NCI-H1092 (cell line): ENCODE measurements at places on chromosomes 2 and 18.

- no peak for DNase-seq
These were observed 2.6 kb downstream of the SLC66A2 start for GRCh38 chr18:79948719-79949411.

GRCh38 chr18:50844960-50845359, 25.1 kb upstream of the MRO start:
- no peak for DNase-seq

- DNase-seq: no peak
These were observed 159.5 kb downstream of the RIF1 start for GRCh38 chr2:151569167-151569566.

GRCh38 chr18:24514439-24514838, 54.0 kb downstream of the HRH4 start:
- DNase-seq: no peak

DNA sequence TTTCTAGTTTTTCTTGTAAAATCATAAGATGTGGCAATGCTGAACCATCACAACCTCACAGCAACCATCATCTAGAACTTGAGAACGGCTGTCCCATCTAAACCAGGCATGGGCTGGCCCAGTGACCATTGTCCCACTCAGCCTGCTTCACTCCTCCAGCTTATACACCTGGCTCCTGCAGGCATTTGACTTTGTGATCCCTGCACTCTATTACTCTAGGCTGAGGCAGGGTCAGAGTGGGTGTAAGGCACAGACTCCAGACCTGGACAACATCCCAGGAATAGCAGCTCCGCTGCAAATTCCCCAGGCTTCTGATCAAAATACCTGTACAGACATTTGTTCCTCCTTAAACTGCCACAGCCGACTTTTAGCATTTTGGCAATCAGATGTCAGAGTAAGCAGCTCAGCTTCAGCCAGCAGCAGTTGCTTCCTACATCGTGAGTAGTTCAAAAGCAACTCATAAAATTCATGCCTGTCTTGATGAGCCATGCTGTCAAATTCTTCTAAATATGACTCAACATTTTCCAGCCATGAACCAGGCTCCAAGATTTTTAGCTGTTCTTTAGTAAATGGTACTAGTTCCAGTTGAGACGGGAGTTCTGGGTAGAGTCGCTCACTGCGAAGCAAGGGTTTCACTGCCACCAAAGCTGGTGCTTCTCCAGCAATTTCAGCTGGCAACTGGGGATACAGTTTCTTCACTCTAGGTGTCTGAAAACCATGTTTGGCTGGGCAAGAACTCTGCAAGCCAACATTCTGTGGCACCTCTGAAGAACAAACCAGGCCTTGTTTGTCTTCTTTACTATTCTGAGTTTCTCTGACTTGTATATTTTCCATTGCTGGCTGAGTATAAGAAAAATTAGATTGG, 12.8 kb downstream of the EPG5 start:
- no peak for DNase-seq

DNA sequence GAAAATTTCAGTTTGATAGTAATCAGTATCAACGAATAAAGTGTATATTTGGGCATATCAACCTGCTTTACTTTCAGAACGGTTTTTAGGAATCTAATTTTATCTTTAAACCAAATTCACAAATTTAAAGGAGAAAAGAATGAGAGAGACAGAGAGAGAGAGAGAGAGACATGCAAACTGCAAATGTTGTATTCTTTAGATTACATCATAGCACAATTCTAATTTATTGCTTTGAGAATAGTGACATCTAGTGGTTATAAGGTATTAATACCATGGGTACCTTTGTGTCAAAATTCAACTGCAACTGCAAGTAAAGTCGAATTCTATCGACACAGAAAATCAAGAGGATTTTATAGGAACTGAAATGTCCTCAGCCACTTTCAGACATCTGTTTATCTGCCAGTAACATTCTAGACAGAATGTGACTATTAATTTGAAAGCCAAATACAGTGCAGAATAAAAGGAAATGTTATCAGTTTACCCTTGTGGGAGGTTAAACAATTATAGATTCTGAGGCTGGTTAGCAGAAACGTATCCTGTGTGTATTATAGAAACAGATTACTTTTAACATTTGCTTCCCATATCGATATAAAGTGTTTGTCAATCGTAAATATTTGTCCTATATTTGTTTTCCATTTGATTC, 529.8 kb upstream of the VRK2 start:
- no peak for DNase-seq

DNA sequence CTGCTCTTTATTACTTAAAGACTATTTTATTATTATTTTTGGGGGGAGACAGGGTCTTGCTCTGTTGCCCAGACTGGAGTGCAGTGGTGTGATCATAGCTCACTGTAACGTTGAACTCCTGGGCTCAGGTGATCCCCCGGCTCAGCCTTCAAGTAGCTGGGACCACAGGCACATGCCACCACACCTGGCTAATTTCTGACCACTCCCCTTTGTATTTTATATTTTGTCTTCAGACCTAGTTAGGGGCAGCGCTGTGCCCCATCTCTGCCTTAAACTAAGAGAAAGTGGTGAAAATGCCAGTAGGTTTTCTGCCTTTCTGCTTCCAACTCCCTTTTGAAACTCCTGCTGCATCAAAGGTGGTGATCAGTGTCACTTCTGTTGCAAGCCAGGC, 82.5 kb downstream of the LPIN1 start:
- DNase-seq: no peak

GRCh38 chr18:9757827-9758621, 49.9 kb downstream of the RAB31 start:
- DNase-seq: no peak

- no peak for DNase-seq
These were observed 339.8 kb downstream of the DYSF start for GRCh38 chr2:71792926-71793761.

GRCh38 chr2:174062934-174063333, 97.8 kb upstream of the SP3 start:
- DNase-seq: no peak

GRCh38 chr2:239666053-239666854, 265.4 kb upstream of the HDAC4 start:
- DNase-seq: no peak

DNA sequence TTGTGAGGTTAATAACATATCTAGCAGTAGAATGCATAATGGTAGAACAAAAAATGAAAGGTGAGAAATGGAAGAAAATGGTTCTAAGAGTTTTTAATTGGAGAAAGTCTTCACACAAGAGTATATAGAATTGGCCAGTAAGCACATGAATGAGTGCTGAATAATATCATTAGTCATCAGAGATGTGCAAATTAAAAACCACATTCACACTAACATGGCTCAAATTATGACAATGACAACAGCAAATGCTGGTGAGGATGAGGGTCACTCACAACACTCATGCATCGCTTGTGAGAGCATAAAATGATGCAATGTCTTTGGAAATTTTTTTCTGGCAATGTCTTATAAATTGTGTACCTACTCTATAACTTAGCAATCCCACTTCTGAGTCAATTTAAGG, 1355.4 kb upstream of the ACVR2A start:
- no peak for DNase-seq

DNA sequence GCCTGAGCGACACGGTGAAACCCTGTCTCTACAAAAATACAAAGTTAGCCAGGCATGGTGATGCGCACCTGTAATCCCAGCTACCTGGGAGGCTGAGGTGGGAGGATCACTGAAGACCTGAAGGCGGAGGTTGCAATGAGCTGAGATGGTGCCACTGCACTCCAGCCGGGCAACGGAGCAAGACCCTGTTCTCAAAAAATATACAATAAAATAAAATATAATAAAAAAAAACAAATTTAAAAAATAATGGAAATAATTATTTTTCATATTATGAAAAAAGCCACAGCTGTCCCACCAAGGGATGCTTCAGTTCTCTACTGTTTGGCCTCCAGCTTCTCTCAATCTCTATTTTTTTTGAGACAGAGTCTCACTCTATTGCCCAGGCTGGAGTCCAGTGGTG, 10.4 kb downstream of the SLC19A3 start:
- DNase-seq: no peak

DNA sequence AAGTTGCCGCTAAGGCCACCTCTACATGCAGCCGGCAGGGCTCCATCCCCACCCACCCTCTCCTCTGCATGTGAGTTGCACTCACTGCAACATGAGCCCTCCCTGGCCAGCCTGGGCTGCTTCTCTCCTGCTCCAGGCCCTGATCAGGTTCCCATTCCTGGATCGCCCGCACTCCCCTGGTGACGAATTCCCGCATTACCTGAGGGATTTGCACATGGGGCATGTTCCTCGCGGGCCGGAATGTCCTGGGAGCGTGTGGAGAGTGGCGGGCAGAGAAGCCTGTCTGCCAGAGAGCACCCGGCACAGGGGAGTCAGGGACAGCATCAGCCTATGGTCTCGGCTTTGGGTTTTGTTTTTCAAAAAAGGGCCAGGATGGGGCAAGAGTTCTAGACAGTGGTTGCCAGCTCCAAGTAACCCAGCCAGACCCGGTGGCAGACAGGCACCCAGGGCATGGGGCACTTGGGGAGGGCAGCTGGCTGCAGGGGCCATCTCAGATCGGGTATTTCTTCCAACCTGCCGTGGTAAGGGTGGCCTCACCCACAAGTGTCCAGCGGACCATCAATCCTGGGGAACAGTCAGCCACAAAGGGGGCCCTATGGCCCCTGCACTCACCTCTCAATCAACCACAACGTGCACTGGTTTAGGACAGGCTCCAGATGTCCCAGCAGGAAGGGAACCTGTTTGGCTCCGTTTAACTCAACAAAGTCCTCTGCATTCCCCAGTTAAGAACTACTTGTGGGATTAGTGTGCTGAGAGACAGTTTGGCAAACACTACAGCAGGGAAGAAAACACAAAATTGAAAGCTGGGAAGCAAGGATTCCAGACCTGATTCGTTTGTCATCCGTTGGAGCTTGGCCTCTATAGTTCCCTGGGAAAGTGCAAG, 187.7 kb downstream of the SMAD7 start:
- no peak for DNase-seq

DNA sequence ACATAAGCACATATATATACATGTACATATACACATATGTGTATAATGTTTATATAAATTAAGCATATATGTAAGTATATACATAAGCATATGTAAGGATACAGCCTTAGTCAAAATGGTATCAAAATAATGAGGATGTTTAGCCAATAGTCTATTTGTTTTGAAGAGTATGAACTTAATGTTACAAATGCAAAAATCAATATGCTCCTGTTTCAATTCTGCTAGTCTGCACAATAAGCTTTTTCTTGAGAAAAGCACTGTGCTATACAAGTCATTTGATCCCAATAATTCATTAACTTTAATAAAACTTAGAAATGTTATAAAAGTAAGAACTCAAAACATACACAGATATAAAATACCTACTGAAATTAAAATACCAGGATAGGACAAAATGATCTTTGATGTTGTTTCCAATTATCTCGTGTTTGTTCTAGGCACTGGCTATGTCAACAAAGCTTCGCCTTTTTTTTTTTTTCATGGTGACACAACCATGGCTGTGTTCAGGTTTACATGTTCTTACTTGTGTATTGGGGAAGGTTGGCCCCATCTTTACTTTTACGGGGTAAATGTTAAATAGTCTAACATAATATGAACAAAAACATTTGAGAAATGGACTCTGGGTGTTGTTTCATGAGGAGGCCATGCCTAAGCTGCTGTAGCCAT, 271.1 kb upstream of the CDH19 start:
- no peak for DNase-seq

- DNase-seq: no peak
These were observed 1.9 kb downstream of the SEMA4C start for GRCh38 chr2:96867756-96868554.

DNA sequence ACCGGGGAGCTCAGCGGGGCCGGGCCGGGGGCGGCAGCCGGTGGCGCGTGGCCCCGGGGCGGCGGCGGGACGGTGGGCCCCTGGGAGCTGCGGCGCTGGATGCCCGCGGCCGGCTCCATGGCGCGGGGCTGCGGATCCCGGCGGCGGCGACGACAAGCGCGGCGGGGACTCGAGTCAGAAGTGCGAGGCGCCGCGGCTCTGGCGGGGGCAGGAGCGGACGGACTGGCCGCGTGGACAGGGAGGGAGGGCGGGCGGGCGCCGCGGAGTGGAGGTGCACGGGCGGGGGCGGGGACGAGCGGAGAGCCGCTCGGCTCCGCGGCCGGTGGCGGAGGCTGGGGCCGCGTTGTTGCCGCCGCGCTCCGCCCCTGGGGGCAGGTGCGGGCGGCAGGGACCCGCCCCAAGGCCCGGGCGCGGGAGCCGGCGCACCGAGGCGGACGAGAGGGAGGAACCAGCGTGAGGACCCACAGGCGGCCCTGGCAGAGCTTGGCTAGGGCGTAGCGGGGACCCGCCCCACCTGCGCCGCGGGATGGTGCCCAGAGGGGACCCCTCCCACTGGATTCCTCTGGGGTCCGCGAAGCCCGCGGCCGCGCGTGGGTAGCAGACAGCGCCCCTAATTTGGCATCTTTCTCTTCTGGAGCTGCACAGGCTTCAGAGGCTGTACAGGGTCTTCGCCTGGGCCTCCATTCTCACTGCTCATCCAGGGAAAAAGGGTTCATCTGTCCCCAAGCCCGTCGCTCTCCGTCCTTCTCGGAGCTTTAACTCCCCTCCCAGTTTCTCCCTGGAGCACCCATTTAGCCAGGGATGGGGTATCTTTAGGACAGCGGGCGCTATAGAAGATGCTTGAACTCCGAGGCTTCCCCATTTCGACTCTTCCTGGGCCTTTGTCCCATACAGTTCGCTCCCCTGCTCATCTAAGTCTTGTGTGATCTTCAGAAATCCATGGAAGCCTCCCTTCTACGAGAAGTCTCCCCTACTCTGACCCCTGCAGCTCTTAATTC, at the start of gene TMEM163:
TMEM163 (minus strand) TSS at position 184 of the 998 bp plus-strand sequence.
- peak; percentile 42 for DNase-seq

DNA sequence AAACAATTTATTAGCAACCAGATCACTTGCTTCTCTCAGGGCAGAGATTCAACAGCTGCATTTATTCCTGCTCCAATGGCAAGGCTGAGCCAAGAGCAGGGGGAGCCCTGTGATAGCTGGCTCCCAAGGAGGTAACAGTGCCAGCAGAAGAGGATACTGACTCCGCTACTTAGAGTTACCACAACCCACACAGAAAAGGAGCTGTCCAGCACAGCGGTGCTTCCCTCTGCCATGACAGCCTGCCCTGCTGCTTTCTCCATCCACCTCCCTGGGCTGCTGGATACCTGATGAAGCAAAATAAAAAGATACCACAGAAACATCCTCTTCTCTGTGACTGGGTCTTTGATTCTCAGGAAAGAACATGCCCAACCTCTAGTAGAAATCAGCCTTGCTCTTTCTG, 467.2 kb downstream of the LRRTM4 start:
- no peak for DNase-seq

DNA sequence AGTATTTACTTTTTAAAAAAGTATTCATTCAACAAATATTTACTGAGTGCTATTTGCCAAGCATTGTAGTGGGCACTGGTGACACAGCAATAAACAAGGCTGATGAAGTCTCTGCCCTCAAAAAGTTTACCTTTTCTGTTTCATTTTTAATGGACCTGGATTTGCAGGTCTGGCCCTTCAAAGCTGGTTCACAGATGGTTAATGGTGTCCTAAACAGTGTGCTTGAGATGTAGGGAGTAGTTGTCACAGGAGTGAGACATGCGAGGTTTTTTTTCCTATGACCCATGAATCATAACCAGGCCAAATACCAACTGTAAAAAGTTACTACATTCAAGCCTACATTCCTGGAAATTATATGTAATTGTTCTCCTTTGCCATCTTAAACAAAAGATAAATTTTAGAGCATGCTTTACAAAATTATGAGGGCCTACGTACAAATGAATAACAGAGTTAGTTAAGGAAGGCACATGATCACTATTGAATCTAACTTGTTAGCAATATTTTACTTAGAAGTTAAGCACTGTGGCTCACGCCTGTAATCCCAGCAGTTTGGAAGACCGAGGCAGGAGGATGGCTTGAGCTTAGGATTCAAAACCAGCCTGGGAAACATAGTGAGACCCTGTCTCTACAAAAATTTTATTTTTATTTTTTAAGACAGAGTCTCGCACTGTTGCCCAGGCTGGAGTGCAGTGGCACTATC, 223.9 kb downstream of the MBD5 start:
- DNase-seq: no peak

GRCh38 chr2:75707901-75708300, 2.8 kb downstream of the GCFC2 start:
- no peak for DNase-seq
